Stimulated activated CD4-positive, alpha-beta T cell treated with anti-CD3 and anti-CD28 coated beads, Interleukin-1b, Interleukin-23, amount 100 ng/mL, for 1 hour (primary cell): ENCODE measurements at places on chromosomes 4 and X.
A peak's percentile ranks its signal among the peaks of the same experiment; 100 is the strongest.

DNA sequence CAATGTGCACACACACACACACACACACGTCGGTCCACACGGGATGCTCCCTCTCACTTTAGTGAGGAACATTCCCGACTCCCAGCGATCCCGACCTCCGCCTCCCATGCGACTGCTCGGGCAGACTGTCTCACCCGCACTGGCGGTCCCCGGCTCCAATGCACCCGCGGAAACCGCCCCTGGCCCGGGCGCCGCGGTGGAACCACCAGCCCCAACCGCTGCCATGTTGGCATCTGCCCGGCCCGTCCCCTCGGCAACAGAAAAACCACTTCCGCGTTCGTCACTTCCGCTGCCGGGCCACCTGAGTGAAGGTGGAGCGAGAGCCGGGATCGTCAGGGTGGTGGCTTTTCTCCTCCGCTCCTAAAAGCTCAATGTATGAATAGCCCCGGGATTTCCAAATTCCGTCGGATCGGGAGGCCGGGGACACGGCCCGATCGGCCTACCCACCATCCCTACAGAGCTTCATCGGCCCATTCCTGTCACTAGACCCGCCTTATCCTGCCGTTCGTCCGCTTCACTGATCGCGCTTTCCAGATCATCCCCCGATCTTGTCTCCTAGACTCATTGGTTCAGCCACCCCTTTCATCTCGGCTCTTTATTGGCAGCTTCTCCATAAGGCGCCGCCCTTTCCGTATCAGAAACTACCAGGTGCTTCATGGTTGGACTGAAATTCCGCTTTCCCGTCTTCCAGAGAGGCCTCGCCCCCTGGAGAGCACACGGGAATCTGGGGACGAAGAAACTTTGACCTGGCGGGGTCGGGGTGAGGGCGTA is at the start of gene SLC35A2:
Gene SLC35A2 (minus strand): TSS at position 235 of the 771 bp plus-strand sequence. CDS start 10 bp downstream, at position 225.
- peak; percentile 65 for DNase-seq

GRCh38 chr4:165827018-165827417 is 46.0 kb upstream of the TLL1 start:
- no peak for DNase-seq

DNA sequence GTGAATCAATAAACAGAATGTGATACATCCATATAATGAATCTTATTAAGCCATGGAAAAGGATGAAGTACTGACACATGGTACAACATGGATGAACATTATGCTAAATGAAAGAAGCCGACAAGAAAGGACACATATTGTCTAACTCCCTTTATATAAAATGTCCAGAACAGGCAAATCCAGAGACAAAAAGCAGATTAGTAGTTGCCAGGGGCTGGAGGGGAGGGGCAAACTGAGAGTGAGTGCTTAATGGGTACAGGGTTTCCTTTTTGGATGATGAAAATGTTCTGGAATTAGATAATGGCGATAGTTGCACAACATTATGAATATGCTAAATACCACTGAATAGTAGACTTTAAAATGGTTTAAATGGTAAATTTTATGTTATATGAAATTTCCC is 17.4 kb downstream of the ADGRG4 start:
- DNase-seq, result no peak

DNA sequence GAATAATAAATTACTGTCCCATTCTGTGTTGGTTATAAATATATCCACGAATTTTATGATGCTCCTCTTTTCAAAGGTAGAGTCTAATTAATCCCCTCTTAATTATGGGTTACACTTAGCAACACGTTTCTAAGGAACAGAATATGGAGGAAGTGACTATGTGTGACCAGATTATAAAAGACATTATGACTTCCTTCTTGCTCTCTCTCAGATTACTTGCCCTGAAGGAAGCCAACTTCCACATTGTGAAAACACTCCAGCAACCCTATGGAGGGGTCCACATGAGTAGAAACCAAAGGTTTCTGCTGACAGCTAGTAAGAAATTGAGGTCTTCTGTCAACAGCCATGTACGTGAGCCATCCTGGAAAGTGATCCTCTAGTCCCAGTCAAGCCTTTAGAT is 59.3 kb downstream of the WDFY3 start:
- DNase-seq, result no peak

DNA sequence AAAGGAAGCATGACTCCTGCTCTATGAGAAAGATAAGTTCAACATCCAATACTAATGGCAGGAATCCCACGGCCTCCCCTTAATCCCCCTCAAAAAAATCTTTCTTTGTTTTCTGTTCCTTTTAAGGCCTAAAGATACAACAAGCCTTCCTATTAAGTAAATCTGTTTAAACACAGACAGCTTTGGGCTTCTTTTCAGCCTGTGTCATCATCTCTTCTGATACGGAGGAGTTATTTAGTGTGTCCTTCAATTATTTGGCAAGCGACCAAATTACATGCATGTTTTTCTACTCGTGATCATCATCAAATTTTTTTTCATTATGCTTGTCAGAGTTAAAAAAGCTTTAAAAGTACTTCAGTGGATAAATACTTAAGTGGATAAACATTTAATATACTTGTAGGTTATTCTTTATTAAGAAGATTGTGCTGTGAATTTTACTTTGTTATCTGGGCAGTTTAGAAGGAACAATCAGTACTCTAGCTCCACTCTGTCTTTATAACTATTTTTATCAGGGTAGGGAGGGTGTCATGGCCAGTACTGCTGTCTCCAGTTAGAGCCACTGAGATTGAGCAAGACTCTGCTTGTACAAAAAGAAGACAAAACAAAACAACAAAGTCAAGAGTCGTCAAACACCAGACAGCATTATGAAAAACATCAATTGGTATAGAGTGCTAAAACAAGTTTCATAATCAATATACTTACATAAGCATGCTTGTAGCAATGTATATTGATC is 210.7 kb downstream of the PRR32 start:
- no peak for DNase-seq

GRCh38 chr4:41712425-41712824 is 36.1 kb downstream of the PHOX2B start:
- DNase-seq, result no peak

DNA sequence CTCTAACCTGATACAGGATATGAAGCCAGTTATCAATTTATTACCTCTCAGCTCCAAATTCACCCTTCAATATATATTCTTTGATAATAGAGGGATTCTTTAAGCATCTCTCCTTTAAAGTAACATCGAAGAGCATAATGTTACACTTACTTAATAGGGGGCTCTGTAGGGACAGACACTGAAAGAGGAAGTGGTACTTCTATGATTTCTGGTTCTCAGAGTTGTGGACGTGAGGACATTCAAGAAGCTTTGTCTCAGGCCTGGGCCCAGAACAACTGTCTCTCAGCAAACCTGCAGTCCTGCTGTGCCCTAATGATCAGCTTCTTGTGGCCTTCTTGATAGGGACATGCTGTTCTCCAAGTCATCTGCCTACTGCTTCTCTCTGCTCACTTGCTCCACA is 4.2 kb upstream of the ZXDB start:
- no peak for DNase-seq

GRCh38 chr4:73438582-73439215 is 2.7 kb downstream of the AFP start:
- DNase-seq, result no peak

- DNase-seq, result no peak
Observed at GRCh38 chr4:32010221-32010620, 1290.1 kb downstream of the PCDH7 start.

GRCh38 chrX:47030339-47030738 is 47.9 kb upstream of the RGN start:
- DNase-seq, result no peak

DNA sequence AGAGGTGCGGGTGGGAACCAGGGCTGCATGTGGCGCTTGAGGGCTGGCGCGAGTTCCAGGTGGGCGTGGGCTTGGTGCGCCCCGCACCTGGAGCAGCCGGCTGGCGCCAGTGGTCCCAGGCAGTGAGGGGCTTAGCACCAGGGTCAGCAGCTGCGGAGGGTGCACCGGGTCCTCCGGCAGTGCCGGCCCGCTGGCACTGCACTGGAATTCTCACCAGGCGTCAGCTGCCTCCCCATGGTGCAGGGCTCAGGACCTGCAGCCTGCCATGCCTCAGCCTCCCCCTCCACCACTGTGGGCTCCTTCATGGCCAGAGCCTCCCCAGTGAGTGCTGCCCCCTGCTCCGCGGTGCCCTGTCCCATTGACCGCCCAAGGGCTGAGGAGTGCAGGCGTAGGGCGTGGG is 174.0 kb downstream of the ADAM29 start:
- no peak for DNase-seq

DNA sequence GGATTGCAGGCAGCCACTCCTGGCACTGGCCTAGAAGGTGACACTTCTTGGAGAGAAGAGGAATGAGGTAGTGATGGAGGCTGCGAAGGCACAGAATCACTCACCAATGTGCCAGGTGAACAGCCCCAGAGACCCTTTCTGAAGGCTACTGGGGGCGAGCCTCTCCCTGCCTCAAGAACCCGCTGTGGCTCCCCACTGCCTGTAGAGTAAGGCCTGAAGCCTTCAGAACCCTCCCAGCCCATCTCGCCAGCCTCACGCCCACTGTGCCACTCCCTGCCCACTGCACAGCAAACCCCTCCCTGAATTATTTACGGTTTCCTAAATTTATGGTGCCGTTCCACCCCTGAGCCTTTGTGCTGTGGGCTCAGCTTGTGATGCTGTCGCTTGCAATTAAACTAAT is 24.2 kb upstream of the SORCS2 start:
- no peak for DNase-seq

GRCh38 chr4:86032476-86033022 is 327.3 kb downstream of the MAPK10 start:
- DNase-seq, result no peak

- DNase-seq, result no peak
Observed at GRCh38 chr4:171334549-171334948, 478.7 kb upstream of the GALNTL6 start.

DNA sequence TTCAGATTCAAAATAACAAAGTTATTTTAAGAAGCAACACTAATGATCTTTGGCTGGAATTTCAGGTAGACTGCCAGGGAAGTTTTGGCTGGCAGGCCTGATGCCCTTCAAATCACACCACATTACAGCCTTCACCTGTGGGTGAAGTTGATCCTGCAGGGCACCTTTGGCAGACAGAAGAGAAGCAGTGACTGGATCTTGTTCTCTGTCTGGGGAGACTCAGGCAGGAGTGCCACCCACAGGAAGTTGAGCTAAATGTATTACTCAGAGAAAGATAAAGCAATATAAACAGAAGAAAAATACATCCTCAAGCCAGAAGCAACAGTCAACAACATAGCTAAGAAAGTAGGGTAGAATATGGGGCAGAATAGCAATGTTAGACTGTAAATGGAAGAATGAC is 12.8 kb upstream of the CFAP299 start:
- no peak for DNase-seq

- DNase-seq, result no peak
Observed at GRCh38 chr4:118281611-118282442, 71.0 kb downstream of the PRSS12 start.

DNA sequence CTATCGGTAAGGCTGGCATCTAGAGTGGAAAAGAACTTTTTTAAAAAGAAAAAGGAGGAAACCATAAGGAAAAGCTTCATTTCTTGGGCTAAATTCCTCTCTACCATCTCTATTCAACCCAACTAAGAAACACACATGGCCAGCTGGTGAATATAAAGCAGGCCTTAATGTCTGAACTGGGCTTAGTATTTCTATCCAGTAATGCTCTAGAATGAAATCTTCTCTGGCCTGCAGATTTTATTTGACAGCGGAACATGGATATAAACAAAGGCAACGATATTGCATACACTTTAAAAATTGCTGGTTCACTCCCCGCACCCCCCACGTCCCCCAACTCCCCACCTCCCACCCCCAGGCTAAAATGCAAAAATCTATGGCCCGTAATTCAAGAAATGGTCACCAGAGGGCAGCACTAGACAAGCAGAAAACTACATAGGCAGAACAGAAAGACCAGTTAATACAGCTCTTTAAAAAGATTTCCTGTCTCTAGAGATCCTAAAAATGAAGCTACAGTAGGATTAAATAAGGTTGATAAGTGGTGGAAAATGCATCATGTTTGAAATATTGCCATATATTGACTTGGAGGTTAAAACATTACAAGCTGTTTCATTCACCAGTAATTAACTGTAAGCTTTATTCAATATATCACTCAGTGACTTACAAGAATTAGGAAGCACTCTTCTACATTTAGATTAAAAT is 155.2 kb upstream of the GALNT7 start:
- DNase-seq, result peak; percentile 26

- DNase-seq, result no peak
Observed at GRCh38 chrX:66023385-66024091, 16.3 kb downstream of the VSIG4 start.

DNA sequence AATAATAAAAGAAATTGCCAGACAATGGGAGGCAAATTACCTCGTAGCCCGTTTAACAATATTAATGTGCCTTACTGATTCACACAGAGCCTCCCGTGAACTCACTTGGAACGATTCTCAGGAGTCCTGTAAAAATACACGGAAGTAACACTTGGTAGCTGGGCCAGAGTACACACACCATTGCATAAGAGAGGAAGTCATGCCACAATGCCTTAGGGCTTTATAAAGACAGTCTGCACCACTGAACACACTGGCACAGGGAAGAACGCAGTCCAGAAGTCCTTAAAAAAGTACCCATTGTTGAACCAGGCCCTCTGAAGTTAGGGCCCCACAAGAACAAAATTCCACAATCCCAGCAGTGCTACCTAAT is 15.1 kb downstream of the SLC2A9 start:
- no peak for DNase-seq
